AG20443 (cell line): ENCODE measurements at places on chromosomes 3 and 15.

DNA sequence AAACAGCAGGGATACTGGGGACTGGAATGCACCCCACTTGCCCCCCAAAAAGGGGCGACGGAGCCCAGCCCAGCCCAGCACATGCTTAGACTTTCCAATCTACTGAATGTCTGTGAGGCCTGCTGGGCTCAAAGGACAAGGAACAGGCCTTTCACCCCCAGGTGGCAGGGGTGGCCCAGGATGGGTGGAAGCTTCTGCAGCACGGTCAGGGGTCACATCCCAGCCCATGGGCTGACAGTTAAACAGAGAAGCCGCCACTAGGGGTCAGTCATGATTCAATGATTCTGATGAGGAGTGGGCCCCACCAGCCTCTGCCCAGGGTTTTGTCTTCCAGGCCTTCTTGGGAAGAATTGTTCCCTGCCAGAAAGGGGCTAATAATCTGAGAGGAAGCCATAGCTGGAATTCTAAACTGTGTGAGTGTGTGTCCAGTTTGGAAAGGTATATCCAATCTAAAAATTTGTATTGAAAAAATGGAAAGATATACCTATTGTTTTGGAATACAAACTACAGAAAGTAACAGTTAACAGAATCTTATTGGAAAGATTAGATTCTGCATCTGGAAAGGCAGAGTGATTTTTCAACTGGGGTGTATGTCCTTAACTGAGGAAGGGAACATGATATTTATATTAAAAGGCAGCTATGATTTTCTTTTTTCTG, 2.2 kb downstream of the CHRNB4 start:
- peak; percentile 64 for DNase-seq

- DNase-seq: no peak
Observed at GRCh38 chr3:114539525-114539924, 245.7 kb downstream of the TIGIT start.

DNA sequence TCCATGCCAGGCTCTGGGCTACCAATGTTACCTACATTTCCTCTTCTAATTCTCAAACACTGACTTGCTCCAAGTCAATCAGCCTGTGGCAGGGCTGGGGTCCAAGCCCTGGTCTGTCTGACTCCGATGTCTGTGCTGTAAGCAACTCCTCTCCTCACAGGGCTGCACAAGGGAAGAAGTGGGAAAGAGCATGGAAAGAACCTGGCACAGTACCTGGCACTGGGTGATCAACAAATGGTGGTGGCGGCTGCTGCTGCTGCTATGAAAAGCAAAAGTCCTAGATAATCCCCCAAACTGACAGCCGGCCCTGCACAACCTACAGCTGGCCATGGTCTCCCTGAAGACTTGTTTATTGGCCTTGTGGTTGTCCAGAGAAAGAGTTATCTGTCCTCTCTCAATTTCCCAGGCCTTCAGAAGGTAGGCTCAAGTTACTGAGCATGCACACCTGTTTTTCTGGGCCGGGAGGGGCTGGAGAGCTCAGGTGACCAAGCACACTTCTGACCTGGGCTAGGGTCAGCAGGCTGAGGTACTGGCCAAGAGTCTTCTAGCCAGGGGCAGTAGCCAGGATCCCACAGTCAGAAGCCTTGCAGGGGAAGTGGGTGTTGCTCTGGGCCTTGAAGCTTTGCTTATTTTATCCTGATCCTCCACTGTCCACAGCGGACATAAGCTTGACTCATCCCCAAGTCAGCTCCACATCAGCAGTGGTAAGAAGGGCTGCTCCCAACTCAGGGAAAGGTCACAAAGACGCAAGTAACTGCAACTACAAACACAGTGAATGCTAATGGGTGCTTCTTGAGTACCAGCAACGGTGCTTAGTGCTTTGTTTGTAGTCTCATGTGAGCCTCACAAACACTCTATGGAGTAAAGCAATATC, 35.3 kb upstream of the KY start:
- peak; percentile 84 for DNase-seq

DNA sequence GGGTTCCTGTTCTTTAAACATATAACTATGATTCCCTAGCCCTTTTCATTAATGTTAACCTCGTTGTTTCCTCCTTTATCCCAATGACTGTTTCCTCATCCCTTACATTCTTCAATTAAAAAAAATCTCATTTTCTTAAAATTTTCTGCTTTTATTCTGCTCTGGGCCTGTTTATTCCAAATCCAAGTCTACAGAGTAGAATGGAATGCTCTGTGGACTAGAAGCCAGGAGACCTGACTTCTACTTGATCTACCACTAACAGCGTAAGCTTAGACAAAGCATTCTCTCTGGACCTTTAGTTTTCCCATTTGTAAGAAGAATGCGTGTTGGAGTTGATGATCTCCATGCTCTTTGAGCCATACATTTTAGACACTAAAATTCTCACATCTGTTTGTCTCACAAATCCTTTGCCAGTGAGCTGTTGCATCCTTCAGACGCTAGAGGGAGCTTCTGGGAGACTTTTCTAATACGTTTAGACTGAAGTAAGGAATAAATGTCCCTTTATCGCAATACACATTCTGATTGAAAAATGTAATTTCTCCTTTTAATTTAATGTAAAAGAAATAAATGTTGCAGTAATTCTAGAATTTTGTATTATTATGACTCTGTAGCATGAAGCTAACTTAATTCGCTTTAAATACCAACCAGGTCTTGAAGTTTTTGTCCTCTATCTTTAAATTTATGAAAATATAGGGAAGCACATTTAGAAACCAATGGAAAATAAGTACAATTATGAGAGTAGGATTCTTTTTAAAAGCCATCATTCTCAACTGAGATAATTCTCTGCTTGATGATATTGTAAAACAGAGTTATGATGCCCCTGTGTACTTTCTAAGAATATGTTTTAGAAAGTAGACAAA, 21.7 kb upstream of the GMNC start:
- DNase-seq: peak; percentile 48

- DNase-seq: peak; percentile 43
Observed at GRCh38 chr3:114362815-114363214, 69.0 kb downstream of the TIGIT start.

DNA sequence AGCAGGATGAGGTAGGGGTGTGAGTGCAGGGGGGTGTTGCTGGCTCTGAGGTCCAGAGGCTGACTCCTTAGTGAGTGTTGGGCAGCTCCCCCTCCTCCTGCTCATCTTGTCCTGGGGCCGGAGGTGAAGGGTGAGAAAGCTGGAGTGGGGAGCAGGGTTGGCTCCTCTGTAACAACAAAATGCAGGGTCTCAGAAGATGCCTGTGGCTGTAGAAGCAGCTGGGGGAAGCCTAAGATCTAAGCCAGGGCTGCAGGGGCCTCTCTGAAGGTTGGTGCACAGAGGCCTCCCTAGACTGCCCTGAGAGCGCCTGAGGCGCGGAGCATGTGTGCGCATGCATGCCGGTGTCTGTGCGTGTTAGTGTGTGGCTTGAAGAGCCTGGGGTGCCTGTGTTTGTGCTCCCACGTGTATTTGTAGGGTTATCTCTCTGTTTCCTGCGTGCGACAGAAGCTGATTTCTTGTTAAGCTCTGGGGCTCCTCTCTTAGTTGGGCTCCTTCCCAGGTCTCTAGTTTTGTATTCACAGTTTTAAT, 5.3 kb upstream of the HDAC11 start:
- DNase-seq: no peak
